ENCODE measurements at places on chromosomes 2 and 18.

DNA sequence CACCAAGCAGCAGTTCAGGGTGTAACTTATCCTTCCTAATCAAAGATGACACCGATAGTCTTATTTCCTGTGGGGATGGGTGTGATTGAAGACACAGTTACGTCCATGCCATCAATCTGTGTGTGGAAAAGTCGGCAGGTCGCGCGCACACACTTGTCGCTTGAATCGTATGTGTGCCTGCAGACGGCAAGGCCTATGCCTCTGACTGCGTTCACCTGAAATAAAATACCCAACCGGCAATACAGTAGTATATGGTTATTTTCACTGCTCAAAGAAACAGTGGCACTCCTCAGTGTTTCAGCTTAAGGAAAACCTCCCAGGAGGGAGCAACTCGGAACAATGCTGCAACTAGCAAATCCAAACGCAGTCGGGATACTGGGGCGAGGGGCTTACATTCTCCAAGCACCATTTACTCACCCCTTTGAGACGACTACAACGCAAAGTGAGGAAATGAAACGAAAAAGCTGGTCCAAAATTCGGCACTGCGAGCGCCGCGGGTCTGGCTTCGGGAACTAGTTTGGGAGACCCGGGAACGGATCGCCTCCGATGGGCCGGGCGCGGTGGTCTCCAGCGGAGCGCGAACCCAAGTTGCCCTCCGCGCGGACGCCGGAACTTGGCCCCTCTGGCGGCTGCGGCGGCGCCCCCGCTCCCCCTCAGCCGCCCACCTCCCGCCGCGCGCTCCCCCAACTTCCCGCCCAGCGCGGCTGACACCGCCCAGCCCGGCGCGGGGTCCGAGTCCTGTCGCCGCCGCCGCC, 675 bp downstream of the PRKD3 start:
- DNase-seq: no peak

DNA sequence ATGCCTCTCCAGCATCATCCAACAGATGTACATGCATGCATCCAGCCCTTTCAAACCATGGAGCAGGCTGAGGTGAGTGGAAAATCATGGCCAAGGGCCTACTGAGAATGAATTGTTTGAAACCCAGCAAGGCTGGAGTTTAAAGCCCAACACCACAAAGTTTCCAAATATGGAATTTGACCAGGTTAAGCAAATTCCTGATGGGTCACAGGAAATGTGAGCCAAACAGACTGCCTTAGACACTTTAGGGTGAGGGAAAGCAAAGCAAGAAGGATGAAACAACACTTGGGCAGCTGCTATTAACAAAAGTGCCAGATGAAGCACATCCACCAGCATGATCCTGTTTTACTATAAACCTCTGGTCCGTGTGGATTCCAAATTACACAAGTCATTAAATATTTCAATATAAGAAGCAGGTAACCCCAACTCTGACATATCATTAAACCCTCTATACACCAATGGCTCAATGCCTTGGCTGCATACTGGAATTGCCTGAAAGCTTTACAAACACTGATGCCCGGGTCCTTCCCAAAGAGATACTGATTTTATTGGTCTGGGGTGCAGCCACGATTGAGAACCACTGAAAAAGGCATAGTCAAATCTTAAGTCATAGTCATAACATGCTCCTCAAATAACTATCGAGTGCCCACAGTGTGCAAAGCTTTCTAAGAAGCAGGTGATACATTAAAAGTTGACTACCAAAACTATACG, 9.1 kb downstream of the KLF7 start:
- DNase-seq: no peak

DNA sequence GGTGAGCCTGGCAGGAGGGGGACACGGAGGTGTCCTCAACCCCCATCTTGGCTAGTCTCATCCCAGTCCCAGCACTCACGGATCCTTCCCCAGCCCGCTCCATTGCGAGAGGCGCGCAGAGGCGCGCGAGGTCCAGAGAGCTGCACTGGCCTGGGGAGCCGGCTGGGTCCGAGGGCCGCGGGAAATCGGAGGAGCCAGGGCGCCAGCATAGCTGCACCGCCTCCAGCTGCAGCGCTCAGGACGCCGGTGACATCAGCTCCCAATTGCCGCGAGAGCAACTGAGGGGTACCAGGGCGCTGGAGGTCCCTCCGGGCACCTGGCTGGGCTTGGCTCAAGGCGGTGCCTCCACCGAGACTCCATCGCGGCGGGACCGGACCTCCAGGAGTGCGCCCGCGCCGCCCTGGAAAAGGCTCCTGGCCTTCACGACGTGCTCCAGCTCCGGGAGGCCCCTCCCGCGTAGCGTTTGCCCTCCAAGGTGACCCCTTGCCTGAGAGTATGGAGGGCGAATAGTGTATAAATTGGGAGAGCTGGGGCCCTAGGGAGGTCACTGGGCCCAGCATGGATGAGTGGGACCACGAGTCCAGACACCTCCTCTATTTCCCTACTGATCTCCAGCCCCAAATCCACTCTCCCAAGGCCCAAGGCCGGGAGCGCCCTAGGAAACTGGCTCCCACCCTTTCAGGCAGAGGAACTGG, 5.5 kb downstream of the RTKN start:
- DNase-seq: no peak

DNA sequence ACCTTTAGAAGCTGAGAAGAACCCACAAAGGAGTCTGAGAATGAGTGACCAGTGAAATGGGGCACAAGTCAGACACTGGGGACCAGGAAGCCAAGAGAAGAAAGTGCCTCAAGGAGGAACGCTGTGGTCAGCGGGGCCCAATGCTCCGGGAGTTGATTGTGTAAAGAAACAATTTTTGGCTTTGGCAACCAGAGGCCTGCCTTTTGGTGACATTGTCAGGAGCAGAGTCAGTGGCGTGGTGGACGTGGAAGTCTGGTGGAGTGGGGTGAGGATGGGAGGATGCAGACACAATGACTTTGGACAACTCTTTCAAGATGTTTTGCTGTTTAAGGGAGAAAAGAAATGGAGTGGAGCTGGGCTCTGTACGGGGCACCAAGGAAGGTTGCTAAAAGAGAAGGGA, 100.2 kb upstream of the SEC11C start:
- no peak for DNase-seq

DNA sequence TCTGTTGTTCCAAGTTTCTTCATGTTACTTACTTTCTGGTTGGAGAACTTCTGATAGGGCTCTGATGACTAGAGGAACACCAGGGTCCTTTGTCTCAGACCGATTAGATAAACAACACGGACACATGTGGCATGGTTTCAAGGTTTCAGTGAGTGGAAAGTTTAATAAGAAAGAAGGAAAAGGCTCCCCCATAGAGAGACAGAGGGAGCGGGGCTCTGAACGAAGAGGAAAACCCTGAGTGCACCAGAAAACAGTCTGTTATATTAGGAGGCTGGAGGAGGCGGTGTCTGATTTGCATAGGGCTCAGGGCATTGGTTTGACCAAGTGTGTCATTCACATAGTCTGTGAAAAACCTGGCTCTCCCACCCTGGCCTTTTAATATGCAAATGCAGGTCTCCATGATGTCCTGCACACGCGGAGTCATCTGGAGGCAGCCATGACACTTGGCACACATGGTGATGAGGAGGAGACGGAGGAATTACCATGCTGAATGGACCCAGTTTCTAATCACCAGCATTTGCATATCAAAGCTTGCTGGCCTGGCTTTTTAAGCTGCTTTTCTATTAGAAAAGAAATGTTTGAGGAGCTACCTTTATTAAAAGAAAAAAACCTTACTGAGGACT, 94.2 kb downstream of the PTPN4 start:
- no peak for DNase-seq

DNA sequence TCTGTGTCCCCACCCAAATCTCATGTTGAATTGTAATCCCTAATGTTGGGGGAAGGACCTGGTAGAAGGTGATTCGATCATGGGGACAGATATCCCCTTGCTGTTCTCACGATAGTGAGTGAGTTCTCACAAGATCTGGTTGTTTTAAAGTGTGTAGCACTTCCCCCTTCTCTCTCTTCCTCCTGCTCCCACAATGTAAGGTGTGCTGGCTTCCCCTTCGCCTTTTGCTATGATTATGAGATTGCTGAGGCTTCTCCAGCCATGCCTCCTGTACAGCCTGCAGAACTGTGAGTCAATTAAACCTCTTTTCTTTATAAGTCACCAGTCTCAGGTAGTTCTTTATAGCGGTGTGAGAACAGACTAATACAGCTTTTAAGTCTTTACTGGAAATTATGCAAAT, 193.3 kb upstream of the RBBP8 start:
- DNase-seq: no peak

DNA sequence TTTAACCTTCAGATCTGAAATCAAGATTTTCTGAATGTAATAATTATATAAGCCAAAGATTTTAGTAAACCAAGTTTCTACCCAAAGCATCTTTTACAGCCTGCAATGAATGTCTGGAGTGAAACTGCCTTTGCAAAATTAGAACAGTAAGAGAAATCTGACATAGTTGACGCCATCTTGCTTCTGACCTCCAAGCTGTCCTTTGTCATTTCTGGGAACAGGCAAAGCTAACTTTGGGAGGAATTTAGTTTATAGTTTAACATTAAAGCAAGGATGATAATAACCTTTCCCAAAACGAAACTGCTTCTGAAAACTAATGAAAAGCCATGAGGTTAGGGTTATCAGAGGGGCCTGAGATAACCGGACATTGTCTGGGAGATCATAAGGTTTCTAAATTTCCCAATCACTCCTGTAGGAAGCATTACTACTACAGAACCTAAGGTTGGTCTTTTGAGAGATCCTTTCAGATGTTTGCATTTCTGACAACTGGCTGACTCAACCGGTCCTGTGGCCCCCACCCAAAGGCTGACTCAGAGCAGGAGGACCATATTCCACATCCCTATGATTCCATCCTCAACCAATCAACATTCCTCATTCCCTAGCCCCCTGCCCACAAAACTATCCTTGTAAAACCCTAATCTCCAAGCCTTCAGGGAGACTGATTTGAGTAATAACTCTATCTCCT, 124.5 kb downstream of the TMEM131 start:
- DNase-seq: no peak

DNA sequence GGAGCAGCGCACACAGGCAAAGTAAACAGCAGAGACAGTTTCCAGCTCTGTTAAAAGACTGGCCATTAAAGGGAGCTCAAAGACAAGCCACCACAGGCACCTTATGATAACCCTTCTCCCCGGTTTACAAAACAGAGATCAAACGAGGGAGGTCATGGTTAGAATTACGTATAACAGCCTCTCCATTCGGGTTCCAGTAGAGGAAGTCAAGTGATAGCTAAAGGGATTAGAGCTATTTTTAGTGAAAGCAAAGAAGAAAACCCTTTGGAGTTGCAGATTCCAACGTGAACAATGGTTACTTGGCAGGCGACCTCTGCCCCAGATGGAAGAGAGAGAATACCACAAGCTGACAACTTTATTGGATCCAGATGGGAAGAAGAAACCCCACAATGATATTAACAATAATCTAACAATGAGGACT, 31.2 kb upstream of the EDAR start:
- no peak for DNase-seq

DNA sequence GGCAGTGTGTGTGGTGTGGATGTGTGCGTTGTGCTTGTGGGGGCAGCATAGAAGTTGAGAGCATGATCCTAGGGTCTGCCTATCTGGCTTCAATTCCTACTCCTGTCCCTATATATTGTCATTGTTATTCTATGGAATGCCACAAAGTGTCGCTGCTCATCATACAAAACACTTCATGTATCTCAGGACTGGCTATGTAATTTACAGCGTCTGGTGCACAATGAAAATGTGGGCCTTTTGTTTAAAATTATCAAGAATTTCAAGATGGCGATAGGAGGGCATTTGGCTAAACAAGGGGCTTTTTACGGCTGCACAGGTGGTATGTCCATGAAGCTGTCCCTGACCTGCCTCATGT, 3.4 kb downstream of the SERPINB2 start:
- DNase-seq: no peak

DNA sequence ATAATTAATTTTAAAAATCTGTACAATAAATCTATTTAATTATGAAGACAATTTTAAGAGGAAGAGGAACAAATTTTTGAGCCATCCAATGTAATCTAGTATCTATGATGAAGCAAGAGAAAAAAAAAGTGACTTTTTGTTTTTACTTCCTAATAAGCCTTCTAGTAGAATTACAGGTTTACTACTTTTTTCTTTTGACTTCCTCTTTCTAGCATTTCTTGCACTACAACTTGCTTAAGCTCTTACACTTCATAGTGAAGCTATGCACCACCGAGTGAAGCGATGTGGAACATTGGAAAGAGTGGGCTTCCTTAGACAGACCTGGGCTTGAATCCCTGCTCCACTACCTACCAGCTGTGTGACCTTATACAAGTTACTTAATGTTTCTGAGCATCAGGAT, 2.1 kb downstream of the SERPINB2 start:
- DNase-seq: no peak

GRCh38 chr2:145744541-145745386, 1224.8 kb upstream of the ZEB2 start:
- DNase-seq: no peak

DNA sequence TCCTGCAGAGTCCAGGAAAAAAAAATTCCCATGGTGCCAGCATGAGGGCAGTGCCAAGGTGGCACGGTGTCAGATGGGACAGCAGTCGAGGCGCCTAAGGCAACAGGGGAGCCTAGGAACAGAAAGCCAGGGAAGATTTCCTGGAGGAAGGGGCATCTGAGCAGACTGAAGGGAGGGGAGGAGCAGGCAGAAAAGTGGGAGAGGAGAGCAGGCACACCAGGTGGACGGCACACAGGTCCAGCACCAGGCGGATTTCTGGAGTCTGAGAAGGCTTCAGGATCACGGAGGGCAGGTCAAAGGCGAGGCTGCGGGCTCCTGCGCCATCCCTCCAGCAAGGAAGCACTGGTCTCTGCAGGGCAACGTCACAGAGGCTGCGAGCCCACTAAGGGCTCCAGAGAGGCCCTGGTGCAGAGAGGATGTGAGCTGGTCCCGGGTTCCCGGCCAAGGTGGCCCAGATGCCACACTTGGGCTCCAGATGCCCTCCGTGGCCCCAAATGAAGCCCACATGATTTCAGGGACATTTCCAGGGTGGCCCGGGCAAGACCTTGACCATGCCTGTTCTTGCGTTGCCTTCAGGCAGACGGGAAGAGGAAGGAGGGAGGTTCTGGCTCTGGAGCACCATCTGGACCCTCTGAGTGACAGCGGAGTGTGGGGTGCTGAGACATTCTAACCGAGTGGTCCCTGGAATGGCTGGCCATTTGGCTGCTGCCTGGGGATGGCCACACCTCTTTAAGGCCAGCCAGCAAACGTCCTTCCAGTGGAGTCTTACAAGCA, 4.1 kb downstream of the HS6ST1 start:
- DNase-seq: no peak

DNA sequence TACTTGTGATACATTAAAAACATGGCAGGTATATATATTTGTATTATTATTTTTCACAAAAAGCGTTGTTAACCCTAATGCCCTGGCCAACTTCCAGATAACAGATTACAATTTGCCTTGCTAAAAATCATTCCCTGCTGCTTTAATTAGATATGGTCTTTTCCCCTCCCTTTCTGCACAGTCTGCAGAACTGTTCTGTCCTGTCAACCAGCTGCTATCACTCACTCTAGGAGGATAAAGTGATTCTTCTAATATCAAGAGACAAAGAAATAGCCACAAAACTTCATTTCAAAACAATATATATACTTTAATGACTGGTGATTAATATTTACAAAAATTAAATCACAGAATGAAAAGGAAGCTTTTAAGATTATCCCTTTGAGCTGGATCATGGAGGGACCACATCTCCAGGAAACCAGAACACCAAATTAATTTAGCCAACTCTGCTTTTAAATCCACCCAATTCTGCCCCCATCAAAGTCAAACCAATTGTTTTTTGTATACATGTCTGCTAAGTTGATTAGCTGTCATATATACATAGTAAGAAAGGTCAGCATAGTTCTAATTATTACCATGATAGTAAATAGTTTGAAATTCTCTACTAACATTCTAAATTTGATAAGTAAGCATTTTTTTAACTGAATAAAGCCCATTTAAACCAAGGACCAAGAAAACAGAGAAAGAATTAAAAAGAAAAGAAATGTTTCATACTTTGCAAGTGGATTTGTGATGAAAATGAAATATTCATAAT, 55.7 kb downstream of the RND3 start:
- DNase-seq: no peak
